Esophagus squamous epithelium (tissue), 5 donors: ENCODE measurements at places on chromosomes 3 and 15.

DNA sequence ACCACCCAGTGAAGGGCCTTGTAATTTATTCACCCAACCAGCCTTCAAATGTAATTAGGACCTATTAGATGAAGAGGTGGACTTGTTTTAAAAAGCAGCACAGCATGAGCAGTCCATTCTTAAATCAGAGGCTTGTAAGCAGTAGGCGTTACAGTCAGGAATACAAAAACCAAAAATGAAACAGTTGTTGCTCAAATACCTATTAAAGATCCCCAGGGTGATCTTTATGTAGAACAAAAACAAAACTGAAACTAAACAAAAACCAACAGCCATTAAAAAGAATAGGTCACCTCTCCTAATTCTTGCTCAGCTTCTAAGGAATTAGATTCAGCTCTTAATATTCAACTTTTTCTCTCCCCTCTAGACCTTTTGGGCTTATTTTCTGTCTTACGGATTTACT is 104.9 kb upstream of the ST8SIA2 start:
- no peak for DNase-seq

DNA sequence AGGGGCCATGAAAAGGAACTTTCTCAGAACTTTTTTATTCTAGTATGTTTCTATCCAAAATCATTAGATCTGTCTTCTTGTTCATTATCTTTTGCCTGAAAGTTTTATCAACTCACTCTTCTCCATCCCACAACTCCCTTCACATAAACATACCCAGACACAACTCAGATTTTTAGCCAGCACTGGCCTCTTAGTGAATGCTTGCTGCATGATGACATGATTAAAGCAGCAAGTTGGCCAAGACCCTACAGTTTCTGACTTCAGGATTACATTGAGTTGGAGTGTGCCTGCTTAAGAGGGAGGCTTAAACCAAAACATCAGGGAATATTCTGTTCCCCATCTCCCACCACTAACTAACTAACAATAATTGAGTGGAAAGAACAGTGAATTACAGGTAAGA is 38.1 kb downstream of the PLSCR2 start:
- DNase-seq = no peak

DNA sequence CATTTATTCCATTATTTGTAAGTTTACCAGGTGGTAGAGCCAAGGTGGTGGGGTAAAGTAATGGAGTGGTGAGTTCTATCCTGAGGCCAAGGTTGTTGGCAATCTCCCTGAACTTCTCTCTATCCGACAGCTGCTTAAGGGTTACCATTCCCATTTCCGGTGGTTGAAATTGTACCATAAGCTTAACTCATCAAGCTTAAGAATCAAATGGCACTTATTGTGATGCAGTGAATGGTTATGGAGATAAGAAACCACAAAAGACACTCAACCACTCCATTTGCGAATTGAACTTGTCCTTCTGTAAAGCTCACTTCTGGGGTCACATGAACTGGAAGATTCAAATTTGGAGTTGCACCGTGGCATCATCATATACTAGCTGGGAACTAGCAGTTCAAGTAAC is 287.4 kb upstream of the SLCO3A1 start:
- no peak for DNase-seq

- DNase-seq = no peak
Observed at GRCh38 chr3:8651418-8652323, 7.1 kb upstream of the SSUH2 start.

DNA sequence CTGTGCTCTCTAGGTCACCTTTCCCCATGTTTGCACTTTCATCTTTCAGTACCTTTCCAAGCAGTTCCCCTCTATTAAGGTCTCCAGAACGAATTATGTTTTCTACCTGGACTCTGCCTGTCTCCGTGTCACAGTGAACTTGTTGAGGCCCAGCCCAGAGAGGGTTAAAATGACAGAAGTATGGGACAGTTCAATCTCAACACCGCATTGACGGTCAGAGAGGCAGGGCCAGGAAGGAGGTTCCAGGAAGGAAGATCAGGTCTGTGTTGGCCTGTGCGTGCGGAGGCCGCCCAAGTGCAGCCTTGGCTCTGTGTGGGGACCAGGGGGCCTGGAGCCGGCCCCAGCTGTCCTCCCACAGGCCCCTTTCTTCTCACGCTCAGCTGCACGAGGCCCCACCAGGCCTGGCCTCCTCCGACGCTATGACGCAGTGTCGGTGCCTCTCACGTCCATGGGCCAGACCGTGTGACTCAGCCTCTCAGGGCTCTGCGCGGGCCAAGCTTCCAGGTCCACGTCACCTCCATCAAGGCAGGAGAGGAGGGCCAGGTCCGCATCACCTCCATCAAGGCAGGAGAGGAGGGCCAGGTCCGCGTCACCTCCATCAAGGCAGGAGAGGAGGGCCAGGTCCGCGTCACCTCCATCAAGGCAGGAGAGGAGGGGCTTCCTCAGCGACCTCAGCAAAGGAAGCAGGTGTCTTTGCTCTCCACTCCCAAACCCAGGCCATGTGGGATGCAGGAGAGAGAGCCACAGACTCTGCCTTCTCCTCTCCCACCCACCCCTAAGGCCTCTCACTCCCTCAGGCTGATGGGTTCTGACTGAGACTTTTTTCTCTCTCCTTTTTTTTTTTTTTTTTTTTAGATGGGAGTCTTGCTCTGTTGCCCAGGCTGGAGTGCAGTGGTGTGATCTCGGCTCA is 83.1 kb downstream of the CPN2 start:
- DNase-seq = no peak

DNA sequence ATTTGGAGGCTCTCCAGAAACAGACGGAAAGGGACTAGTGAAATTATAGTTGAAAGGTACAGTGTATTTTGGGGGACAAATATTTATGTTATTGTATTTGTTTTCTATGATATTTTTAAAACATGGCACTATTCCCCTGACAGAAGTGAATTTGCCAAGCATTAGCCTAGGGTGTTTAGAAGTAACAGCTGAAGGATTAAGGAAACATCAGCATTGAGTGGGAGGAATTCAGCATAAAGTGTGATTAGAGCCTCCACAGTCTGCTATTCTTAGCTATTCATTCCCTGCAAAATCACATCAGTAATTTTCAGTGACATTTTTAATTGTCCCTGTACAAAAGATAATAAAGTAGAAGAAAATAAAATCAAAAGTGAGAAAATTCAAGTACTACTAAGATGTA is 231.4 kb downstream of the ROBO2 start:
- no peak for DNase-seq

GRCh38 chr3:58452176-58452575 is 18.5 kb upstream of the PDHB start:
- DNase-seq = no peak

DNA sequence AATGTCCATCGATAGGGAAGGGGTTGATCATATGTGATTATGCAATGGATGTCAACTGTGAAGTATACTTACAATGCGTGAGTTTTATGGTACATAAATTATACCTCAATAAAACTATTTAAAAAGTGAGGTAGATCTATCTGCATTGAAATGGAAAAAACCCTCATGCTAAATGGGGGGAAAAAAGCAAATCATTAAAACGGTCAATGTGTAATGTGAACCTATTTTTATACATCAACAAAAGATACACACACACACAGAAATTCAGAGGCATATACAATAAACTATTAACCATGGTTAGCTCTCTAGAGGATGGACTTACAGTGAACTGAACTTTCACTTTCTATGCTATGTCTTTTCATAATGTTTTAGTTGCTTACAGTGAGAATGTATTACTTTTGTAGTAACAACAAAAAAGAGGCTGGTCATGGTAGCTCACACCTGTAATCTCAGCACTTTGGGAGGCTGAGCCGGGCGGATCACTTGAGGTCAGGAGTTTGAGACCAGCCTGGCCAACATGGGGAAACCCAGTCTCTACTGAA is 23.1 kb downstream of the STIMATE start:
- DNase-seq = no peak

DNA sequence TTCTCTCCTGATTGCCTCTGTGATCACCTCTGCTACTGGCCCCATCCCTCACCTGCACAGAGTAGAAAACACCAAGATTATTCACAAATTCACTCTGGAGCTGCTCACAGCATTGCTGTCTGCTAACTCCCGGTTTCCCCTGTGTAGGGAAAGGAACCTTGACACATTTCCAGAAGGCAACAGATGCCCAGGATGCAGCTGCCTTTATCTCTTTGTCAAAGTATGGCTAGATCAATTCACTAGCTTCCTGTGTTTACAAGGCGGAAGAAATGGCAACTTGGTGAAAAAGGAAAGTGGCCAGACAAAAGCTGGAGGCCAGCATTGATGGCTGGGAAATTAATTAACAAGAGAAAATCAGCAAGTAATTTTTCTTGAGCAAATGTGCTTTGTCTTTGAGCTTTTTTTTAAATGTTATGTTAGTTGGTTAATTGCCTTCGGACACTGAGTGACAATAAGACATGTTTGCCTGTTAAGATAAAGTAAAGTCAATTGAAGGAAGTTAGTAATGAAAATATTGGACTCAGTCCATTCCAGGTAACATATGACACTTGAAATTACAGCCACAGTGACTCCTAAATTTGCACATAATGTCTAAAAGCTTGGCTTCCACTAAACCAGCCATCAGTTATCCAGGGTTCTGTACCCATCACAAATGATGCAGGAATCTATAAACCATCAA is 394.6 kb upstream of the IL12A start:
- DNase-seq = no peak

DNA sequence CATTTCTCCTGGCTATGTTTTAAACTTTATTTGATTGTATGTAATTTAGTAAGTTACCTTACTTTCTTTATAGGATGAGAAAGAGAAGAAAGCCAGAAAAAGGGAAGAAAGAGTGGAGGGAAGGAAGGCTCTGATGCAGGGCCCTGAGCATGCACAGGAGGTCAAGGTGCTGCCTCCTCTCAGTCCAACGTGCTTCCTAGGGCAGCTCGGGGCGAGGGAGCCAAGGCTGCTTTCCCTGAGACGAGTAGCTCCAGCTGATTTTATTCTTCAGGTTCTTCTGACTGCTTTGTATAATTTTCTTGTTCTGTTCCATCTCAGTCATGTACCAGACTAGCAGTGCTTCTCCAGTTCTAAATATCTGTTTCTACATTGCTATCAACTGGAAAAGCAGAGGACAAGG is 3.4 kb downstream of the CORO2B start:
- no peak for DNase-seq

DNA sequence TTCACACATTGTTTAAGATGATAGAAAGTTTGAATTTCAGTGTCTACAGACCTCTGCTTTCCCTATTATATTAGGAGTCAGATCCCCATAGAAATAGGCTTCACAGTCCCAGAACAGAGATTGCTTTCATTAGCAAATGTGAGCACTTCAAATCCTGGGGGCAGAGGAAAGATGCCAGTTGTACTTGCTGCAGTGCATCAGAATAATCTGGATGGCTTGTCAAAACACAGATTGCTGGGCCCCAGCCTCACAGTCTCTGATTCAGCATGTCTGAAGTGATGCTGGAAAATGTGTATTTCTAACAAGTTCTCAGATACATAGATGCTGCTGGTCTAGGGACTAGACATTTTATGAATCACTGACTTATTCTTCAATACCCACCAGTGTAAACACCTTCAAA is 375.2 kb downstream of the FGF12 start:
- no peak for DNase-seq

DNA sequence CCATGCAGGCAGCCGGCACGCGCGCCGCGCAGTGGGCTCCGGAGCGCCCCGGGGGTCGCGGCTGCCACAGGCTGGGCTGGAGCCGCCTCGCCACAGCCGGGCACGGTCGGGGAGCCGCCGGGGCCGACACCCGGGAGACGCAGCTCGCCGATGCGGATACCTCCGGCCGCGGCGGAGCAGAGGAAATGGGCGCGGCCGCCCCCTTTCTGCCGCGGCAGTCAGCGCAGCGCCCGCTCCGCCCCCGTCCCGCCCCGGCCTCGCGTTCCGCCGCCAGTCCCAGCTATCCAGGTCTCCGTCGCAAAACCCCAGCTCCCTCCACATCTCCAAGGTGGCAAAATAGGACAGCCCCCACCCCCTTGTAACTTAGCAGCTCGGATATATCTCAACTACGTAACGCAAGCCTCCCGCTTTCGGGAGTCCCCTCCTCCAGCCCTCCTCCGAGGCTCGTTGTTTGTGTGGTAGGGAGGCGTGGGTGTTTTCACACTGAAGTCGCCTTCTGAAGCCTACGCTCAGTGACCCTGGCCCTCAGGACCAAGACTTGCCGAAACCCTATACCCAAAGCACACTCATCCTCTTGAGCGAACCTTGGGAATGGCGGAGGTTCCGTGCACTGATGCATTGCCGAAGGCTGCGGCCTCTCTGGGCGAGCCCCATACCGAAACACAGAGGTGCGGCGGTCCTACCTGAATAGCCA is at the start of gene SH3BP5:
TSS of gene SH3BP5 (minus strand) at position 182 of the 694 bp plus-strand sequence. CDS start at position 4, 178 bp downstream.
- DNase-seq = no peak

GRCh38 chr3:2741516-2741915 is 368.7 kb downstream of the IL5RA start:
- DNase-seq = no peak

DNA sequence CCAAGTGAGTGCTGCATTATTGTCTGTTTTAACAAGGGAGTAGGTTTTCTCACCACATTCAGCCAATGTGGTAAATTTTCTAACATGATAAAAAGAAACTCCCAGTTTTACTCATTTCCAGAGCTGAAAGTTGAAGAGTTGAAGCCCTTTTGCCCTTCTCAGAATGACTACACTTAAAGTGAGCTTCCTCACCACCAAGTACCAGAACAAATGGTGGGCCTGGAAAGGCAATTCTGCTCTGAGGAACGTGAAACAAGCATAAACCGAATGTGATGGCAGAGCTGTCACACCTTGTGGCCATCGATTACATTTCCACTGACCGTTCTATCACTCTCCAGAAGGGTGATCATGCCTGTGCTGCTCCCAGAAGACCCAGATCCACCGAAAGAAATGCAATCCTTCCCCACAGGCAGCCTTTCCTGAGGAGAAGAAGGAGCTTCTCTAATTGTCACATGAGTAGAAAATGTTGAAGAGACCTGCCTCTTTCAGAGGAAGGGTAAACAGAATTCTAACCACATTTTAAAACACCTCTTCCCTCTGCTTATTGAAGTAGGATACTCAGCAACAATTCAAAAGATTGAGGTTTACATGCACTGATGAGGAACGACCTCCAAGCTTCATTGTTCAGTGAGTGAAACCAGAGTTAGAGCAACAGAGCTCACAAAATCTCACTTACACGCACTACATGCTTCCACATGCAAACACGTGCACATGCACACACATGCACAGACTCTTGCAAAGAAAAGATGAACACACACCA is 21.4 kb upstream of the CCR9 start:
- DNase-seq = no peak

DNA sequence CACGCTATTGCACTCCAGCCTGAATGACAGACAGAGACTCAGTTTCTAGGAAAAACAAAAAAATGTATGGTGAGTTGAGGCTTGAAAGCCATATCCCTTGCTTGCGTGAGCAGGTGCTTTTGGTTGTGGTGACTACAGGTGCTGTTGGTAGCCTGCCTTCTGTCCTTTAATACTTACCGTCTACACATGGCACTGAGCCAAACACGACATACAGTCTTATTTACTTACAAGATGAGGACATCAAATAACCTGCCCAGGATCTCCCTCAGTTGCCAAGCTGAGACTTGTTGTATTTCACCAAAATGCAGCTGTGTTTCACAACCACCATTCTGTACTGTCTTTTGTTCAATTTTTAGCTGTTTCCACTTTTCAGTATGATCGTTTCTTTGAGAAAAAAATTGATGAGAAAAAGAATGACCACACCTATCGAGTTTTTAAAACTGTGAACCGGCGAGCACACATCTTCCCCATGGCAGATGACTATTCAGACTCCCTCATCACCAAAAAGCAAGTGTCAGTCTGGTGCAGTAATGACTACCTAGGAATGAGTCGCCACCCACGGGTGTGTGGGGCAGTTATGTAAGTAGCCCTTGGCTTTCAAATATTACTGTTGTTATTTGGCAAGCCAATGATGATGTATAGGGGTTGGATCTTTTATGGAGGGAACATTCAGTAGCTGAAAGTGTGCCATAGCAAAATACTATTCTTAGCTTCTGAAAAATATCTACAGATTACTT is 6.5 kb downstream of the ALAS1 start:
- no peak for DNase-seq

- no peak for DNase-seq
Observed at GRCh38 chr3:9916734-9917680, at the start of gene IL17RC. IL17RC (plus strand) TSS chr3:9917098; CDS start chr3:9917316, 218 bp downstream.
